Activated T-helper 17 cell treated with anti-CD3 and anti-CD28 coated beads, Interleukin-2, amount 50 U/mL, for 72 hours (primary cell): ENCODE measurements at places on chromosomes 7 and 10. TPM values are rescaled to one million over a fixed set of nuclear protein-coding genes. Genes with fewer than 3 reads are reported as not detected.
A peak's percentile ranks its signal among the peaks of the same experiment; 100 is the strongest.

DUS4L gene
- 12.9 TPM for total RNA-seq

ABI1 gene
- total RNA-seq = 51.5 TPM

SLC26A3 gene
- total RNA-seq = not detected

DNA sequence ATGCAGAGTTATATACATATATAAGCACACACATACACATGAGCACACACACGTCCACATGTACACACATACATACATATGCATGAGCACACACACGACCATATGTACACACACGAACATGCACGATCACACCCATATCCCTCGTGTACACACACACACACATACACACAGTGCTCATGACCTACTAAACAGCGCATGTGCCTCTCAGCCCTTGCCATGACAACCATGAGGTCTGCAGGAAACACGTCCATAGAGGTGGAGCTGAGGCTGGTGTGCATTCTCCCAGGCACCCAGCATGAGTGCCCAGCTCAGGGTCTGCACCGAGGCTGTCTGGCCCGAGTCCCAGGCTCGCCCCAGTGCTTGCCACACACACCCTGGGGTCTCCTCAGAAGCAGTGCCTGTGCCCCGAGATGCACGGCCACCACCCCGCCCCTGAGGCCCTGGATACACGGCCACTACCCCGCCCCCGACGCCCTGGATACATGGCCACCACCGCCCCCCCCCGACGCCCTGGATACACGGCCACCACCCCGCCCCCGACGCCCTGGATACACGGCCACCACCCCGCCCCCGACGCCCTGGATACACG is 529.6 kb downstream of the DNAJB6 start:
- ATAC-seq = no peak

GRCh38 chr7:26378016-26378415 is 86.4 kb downstream of the SNX10 start:
- ATAC-seq = no peak

GRCh38 chr7:33193308-33193864 is 64.0 kb downstream of the BBS9 start:
- no peak for ATAC-seq

- peak; percentile 62 for ATAC-seq
Observed at GRCh38 chr10:3468919-3469638, 296.5 kb upstream of the PITRM1 start.
